Ovary (tissue), 10 donors: ENCODE measurements at places on chromosomes 2 and 18. TPM values are rescaled to one million over a fixed set of nuclear protein-coding genes. Genes with fewer than 3 reads are reported as not detected.

DNA sequence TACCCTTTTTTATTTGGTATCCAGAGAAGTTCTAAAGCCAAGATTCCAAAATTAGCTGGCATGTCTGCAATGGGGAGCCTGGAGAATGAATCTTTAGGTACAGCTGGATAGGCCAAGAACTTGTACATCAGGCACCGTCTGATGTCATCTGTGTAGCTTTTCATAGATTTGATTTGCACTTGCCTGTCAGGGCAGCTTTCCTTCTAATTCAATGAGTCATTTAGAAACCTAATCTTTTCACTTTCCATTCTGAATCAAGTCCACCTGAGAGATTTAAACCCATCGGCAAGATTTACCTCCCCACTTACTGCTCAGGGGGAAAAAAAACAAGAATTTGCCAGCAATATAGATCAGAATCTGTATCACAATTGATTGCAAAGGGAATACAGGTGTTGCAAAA is 60.9 kb upstream of the ACAA2 start:
- DNase-seq, result no peak

DNA sequence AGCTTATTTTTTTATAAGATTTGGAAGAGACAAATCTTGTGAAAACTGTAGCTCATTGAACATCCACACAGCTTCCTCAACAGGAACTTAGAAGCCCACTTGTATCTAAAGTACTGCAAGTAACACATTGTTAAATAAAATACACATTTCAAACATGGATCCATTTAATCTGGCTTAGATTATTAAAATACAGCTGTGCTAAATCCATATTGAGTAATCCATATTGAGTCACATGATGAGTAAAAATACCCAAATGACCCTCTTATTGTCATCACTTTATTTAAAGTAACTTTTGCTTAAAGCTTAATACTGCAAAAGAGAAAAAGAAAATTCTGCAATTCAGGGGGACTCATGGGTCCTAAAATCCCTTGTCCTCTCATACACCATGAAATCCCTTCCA is 133.3 kb downstream of the OSR1 start:
- no peak for DNase-seq

The ALPG gene
- 0.02 TPM for polyA plus RNA-seq

The RAPGEF4 gene
- 24.6 TPM for polyA plus RNA-seq

- DNase-seq, result no peak
These were observed 3.9 kb downstream of the AGXT start for GRCh38 chr2:240872317-240873097.

The LDLRAD4 gene
- polyA plus RNA-seq, result 2.3 TPM

DNA sequence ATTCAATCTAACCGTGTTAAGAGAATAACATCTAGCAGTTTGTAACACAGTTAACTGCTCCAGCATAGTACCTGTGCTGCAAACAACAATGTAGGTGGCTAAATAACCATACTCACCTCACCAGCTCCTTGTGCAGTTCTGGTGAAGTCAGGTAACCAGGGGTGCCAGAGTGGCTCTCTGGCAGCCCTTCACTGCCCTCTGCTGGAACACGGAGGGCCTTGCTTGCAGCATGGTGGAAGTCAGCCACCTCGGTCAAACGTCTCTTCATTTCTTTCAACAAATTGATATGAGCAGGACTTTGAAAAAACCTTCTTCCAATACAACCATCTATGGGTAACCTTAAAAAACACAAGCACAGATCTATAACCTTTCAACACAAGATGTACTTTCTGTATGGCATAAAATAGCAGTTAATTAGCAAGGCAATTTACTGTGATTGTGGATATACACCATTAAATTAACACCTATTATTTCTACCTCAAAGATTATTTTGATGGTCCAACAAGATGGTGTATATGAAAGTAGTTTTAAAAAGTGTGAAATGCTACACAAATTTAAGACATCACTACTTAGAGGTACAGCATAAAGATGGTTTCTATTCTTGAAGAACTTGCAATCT is 56.6 kb downstream of the EPG5 start:
- DNase-seq, result no peak

DNA sequence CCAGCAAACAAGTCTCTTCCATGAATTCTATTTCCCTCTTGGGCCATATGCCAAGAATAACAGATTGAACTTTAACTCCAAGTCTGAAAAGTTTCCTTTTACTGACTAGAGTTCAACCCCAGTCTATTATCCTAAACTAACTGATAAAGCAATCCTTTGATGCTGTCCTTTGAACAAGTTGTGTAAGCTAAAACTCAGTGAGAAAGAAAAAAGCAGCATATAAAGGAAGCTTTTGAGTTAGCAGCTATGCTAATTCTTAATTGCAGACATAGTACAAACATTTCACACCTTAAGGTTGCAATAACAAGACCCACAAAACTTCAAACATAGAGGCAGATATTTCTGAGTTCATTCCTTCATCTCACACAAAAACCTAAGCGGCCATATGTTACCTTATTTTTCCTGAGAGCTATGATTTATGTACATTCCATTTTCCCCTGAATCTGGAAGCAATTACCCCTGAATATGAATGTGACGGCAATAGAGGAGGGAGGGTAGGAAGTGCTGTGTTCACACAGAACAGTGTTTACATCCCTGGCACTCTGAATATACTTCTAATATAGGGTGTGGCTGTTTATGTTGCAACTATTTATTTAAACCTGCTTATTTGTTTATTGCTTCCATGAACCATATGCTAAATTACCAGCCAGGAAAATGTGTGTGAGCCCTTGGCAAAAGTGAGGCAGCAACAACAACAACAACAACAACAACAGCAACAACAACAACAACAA is 180.6 kb downstream of the IRS1 start:
- no peak for DNase-seq

The RUFY4 gene
- 0.10 TPM for polyA plus RNA-seq

DNA sequence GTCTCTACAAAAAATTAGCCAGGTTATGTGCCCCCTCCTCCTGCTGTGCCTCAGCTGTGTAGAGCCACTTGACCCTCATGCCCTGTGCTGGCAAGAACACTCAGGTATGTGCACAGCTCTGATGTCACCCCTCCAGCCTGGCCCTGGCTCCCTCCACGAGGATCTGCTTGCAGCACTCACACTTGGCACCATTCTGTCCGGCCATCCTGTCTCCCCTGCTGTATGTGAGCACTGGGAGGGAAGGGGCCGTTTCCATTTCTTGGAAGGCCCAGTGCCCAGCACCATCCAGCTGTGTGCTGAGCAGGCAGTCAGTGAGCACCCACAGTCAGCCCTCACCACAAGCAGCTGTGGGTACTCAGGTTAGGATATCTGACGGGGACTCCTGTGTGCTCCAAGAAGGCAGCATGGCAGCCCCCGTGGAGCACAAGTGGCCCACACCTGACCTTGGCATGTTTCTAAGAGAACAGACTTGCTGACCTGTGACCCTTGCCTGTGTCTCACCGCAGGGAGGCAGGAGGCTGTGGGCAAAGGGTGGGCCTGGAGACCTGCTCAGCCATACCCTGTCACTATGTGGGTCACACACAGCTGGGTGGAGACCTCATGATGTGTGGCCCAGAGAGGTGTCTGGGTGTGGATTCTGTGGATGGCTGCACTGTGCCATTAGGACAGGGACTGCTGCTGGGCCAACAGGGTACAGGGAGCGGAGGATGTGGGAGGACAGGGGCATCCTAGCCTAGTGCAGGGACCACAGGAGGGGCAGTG is 31.5 kb downstream of the USP34 start:
- no peak for DNase-seq

- no peak for DNase-seq
These were observed 136.4 kb downstream of the SOCS6 start for GRCh38 chr18:70425236-70425635.

DNA sequence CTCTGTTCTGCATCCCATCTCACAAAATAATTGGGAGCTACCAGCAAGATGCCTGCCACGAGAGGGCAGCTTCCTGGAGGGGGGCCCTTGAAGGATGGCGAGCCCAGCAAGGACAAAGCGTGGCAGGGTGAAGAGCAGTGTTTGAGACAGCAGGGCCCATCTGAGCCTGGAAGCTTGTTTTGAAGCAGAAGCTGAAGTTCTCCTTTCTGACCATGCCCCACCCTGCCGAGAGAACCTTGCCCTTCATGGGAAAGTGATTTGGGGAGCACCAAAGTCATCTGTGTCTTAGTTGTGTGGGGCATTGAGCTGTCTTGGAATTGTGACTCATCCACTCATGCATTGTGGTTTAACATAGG is 216.3 kb downstream of the BCL11A start:
- DNase-seq, result no peak

The WIPF1 gene
- polyA plus RNA-seq, result 34.7 TPM

The SP5 gene
- polyA plus RNA-seq, result 0.22 TPM

The BOLL gene
- not detected for polyA plus RNA-seq

DNA sequence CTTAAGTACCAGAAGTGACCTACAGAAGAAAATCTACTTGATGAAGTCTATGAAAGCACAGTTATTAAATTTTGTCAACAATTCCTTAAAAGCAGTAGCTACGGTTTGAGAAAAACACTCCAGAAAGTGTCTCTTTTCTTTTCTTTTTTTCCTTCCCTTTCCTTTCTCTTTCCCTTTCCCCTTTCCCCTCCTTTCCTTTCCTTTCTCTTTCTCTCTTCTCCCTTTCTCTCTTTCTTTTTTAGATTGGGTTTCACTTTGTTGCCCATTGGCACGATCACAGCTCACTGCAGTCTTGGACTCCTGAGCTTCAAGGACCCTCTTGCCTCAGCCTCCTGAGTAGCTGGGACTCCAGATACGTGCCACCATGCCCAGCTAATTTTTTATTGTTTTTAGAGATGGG is 2.6 kb upstream of the ALMS1 start:
- no peak for DNase-seq

GRCh38 chr18:23540867-23541266 is 37.6 kb downstream of the RMC1 start:
- DNase-seq, result no peak

The UGT1A4 gene
- not detected for polyA plus RNA-seq

DNA sequence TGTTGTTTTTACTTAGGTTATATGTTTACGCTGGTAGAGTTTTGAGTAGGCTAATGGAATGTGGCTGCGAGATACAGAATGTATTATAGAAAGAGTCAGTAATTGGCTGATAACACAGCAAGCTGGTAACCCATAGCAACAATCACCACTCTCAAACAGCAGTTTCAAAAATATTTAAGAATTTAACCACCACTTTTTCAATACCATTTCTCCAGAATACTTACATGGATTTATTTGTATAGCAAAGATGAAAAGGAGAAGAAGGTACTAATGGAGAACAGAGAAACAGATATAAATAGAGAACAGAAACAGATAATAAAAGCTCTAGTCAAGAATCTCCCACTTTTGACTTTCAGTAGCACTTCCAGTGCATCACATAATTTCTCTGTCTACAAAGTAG is 188.3 kb upstream of the SLC39A10 start:
- DNase-seq, result no peak

The ALLC gene
- polyA plus RNA-seq, result 1.2 TPM

- no peak for DNase-seq
These were observed 9.1 kb downstream of the TWIST2 start for GRCh38 chr2:238856713-238857567.

- no peak for DNase-seq
These were observed 496.6 kb downstream of the PTPRM start for GRCh38 chr18:8063733-8064132.
